AG08396 (cell line): ENCODE measurements at places on chromosomes 12 and 14.

GRCh38 chr12:43151441-43151981 lies 400.5 kb downstream of the ADAMTS20 start:
- no peak for DNase-seq

DNA sequence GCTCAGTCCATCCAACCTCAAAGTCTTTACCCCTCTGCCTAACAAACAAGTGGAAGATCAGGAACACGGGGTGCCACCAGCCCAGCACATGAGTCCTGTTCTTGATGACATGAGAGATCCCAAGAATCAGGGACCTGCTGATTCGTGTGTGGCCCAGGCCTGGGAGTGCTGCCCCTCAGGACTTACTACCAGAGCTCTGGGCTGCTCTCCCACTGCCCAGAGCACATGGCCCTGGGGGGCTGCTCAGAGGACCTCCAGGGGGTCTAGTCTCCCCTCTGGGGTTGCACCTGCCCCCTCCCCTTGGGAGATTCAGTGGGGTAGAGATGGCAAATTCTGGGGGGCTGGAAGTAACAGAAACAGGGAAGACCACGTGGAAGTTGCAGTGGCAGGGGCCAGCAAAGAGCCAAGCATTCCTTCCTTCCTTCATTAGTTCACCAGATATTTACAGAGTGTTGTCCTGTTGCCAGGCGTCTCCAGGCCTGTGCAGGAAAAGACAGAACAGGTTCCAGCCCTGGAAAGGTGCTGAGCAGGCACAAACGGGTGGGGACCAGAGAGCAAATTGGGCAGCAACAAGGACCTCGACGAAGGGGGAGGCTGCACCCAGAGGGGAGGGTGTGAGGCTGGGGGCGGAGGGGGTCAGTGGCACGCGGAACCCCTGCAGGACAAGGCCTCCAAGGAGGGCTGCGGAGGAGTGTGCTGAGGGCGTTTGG lies 45.1 kb upstream of the MEG3 start:
- no peak for DNase-seq

DNA sequence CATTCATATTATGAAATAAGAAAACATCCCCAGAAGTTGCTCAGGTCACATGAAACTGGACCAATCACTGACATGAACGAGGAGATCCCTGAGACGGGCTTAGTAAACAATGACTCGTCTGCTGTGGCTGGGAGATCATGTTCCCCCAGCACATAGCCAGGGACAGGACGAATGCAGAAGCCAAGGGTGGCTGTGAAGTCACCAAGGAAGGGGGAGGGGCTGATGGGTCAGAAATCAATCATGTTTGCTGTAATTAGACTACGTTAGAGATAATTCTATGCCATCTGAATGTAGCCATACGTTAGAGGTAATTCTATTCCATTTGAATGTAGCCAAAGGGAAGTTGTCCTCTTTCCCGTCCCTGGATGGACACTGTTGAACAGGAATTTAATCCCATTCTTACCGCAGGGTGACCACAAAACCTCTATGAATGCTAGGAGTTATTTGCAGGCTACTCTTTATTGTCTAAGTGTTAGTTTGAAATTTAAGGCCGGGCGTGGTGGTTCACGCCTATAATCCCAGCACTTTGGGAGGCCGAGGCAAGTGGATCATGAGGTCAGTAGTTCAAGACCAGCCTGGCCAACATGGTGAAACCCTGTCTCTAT lies 332.9 kb downstream of the TMEM132D start:
- no peak for DNase-seq

DNA sequence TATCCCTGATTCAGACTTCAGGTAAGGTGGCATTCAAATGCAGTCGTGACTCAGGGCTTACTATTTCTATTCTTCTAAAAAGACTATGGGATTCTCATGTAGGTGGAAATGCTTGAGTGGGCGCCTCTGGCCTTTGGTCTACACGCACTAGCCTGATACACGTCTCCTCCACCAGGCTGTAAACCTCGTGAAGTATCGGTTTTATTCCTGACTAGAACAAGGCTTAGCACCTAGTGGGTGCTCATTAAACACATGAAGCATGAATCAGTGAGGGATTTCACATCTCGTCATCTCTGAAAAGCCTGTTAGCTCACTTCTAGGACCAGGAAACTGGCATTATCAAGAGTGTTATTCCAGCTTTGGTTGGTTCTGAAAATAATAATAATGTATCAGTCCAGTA lies 17.7 kb upstream of the HNF1A start:
- no peak for DNase-seq

- DNase-seq, result peak; percentile 44
Measured at GRCh38 chr12:103495469-103496456, at the start of gene C12orf42. TSS of gene C12orf42 (minus strand) at chr12:103495968. CDS start at chr12:103478426, 17,542 bp downstream.

DNA sequence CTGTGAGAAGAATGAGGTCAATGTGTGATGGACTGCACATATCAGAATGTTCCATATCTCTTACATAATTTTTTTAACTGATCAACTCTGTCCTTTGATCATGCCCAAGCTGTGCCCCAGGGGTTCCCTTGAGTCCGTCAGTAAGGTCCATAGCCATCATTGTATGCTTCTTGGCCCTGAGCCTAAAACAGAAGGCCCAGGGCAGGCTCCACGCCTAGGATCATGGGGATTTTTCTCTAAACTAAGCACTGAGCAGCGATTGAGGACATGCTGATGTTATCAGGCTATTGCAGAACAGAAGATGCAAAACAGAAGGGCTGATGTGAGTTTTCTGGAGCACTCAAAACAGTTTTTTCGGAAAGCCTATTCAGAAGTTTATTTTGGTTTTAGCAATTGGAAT lies 20.9 kb downstream of the RNASE9 start:
- no peak for DNase-seq

- DNase-seq, result peak; percentile 79
Measured at GRCh38 chr14:74905595-74906142, 17.4 kb downstream of the RPS6KL1 start.

- DNase-seq, result no peak
Measured at GRCh38 chr12:69278814-69279782, 39.7 kb downstream of the CPSF6 start.

DNA sequence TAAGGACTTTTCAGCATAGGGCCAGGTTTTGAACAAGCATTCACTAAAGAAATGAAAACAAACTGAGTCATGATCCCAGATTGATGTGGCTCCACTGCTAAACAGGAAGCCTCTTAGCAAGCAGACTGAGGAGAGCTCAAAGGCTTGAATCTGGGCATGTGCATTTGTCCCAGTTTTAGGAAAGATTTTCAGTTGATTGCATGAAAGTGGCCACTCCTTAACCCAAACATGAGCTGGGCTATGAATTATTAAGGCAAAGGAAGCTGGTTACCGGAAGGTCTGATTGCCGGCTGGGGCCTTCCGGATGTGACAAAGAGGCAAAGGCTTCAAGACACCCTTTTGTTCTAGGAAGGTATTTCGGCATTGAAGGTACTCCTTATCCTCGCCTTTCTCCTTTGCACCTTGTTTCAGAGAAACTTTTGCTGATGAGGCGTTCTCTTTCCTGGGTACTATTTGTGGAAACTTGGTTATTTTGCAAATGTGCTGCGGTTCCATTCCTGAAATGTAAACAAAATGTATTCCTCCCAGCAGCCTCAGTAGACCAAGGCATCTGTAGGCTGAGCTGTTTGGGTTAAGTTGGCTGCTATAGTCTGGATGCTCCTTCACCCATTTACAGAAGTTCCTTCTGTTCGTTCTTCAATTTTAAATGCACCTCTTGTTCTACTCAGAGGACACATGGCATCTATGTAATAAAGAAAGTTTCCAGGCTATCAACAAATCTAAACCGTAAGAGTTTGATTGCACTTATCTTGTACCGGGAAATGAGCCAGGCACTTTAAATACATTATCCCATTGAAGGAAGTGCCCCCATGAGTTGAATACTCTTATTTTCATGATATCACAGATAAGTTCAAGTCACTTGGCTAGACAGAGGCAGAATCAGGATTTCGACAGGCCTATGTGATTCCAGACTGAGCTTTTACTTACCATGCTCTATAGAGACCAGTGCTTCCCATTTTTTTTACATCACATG lies 115.6 kb upstream of the METAP2 start:
- no peak for DNase-seq
